ENCODE measurements at places on chromosomes 3 and 15. TPM values are rescaled to one million over a fixed set of nuclear protein-coding genes. Genes with fewer than 3 reads are reported as not detected.

Gene ITIH4
- not detected for total RNA-seq

Gene USP50
- not detected for total RNA-seq

Gene IGSF10
- not detected for total RNA-seq

Gene OR4F6
- not detected for total RNA-seq

Gene XIRP1
- 1.9 TPM for total RNA-seq

Gene TSEN2
- total RNA-seq: 7.6 TPM

- no peak for DNase-seq
These were observed 110.8 kb upstream of the CADPS start for GRCh38 chr3:62986061-62986460.

DNA sequence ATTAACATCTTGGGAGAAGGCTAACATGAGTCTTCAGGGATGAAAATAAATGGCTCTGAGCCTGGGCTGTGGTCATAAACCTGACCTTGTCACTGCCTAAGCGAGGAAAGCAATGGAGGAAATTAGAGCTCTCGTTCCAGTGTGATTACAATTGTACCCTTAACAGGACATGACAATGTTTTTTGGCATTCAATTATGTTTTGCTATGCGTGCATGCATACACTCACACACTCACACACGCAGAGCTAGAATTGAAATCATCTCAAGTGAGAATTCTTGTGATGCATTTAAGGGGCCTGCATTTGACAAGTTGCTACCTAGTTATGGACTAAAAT lies 24.1 kb downstream of the ZNF80 start:
- no peak for DNase-seq

DNA sequence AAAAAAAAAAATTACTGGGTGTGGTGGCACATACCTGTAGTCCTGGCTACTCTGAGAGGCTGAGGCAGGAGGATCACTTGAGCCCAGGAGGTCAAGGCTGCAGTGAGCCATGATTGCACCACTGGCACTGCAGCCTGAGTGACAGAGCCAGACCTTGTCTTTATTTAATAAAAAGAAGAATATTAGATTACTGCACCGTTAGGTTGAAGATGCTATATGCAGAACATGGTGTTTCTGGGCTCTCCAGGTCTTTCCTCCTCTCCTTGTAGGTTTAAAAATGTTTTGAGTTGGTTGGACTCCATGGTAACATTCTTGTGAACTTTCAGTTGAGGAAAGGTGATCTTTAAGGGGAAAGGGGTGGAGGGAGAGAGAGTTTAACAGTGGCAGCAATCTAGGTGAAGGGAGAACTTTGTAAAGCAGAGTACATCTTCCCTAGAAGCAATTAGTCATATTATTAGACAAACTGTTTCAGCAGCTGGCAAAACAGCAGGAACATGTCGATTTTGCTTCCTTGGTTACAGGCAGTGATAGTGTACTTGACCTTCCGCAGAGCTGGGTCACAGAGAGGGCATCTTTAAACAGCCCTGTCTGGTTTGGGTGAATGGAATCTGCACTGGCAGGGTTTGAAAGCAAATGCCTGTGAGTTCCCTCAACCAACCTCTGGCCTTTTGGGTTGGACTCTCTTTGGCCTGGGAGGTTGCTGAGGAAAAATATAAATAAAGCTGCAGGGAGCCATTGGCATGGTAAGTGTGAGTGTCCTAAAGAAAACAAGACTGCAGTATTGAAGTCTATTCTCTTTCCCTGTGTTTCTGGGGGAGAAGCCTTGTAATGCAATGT lies 42.8 kb downstream of the NR2C2 start:
- DNase-seq: no peak

DNA sequence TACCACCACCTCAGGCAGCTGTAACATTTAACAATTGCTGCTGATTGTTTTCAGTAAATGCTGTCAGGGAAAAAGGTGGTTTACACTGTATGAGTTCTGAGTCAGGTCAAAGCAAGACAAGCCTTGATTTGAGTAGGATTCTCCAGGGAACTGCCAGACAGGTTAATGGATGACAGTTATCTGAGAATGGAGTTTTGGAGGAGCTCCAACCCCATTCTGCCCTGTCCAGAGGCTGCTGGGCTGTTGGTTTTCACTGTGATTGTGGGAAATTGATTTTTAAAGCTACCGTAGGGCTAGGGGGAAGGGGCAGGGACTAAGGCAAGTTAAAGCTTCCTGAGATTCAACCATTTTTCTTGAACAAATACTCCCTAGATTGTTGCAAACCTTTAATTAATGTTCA lies 39.9 kb downstream of the TICRR start:
- DNase-seq: no peak

DNA sequence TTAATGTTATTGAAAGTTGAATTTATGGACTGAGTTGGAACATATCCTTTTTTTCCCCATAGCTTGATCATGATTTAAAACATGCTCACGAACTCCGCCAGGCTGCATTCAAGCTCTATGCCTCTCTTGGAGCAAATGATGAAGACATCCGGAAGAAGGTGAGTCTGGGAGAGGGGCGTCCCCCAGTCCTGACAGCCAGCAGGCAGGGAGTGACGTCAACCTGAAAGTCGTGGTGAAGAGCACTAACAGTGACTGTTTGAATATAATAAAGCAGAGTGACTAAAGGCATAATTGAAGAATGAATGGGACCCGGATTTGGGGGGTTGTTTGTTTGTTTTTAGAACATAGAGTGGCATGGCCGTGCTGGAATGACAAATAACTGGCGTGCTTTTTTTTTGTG lies 57.9 kb downstream of the ARMC8 start:
- DNase-seq: no peak

GRCh38 chr3:5479229-5479799 lies 291.8 kb downstream of the EDEM1 start:
- DNase-seq: no peak
